Stimulated activated CD8-positive, alpha-beta memory T cell treated with anti-CD3 and anti-CD28 coated beads, Interleukin-12 subunit alpha, Interleukin-12 subunit beta, amount 100 ng/mL, for 4 hours (primary cell): ENCODE measurements at places on chromosomes 5 and 9.

DNA sequence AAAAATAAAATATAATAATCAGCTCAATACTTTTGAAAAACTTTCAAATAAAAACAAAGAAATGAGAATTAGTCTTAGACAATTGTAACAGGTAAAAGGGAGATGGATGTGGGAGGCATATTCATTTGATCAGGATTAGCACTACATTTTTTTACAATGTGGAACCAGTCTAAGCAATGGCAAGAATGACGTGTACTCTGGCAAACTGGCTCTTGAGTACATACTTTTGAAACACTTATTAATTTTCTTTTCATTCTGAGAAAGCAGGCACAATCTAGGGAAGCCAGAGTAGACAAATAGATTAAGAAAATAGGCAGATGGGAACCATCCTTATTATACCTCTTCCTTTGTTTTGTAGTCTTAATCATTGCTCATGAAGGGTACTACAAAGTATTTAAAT, 79.7 kb downstream of the MEF2C start:
- DNase-seq: no peak

DNA sequence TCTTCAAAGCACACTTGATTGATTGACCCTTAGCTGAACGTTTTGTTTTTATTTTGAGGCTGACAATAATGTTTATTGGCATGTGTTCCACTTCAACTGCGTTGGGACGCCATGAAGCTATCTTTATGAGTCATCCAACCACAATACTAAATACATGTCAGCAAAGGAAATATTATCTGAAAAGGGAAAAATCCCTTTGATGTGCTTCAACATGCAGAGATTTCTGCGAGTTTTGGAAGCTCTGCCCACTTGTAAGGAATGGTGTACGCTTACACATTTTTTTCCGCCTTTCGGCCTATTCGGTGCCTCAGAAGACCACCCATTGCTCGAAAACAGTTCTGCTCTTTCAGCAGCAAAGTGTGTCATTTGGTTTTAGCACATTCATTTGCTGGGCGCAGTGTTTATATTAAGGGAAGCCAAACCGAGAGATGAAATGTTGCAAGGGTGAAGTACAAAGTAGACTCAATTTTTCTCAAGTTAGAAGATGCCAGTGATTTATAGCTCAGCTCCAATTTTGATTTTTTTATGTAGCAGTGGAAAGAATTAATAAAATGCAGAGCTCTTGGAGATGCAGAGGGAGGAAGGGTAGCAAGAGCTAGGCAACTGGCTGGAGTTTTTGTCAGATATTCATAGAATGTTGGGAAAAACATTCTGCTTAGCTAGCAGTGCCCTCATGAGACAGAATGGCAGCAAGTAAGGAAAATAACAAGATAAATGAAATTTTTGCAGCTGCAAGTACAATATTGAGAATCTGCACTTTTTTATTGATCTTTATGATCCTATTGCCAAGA, 68.9 kb downstream of the PRDM6 start:
- DNase-seq: no peak

DNA sequence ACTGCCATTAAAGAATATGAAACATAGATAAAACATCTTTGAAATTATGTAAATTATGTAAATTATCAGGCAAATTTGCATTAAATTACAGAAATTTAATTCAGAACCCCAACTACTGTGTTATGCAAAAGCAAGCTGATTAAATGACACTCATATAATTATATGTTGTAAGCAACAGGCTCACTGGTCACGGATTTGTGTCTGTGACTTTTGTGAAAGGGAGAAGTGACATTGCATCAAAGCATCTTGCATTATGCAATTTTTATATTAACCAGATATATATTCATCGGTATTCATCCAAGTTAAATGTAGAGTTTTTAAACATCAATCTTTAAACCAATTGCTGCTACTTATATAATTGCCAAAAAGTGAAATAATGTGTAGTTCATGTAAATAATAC, 13.0 kb upstream of the GLIPR2 start:
- no peak for DNase-seq

GRCh38 chr5:167575330-167575729, 716.1 kb upstream of the WWC1 start:
- DNase-seq: no peak

DNA sequence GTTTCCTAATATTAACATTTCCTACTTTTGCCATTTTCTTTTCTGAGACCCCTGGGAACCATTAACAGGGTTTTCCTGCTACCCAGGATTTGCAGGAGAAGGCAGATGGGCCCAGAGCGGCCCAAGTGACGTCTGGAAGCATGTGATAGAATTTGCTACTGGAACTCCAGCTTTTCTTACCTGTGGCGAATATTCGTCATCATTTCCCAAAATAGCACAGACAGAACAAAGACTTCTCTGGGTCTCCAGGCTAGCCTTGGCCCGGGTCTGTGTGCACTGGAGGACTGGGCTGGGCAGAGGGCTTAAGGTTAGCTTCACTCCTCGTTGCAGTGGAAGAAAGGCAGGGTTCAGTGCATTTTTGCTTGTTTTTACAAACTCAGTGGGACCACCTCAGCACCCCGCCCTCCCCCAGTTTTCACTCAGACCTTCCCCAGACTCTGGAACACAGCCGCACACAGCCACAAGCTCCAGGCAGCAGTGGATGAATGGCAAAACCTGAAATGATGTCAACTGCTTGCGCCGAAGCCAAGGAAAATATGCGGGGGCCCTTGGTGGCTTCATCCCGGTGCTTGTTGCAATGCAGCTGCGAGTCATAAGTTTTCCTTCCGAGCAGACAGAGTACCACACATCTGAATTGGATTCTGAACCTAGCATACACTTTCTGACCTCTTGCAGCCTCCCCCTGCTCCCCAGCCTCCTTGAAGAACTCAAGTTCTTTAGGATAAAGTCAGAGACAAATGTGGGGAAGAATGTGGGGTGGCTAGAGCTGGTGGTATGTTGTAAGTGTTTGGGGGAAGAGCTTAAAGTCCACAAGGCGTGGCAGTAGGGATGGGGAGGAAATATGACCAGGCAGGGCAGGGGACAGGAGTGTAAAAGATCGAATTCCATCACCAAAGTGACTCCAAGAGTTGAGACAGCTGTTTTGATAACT, 586.0 kb downstream of the CCDC171 start:
- no peak for DNase-seq

GRCh38 chr5:23613566-23613965, 106.2 kb downstream of the PRDM9 start:
- DNase-seq: no peak

- DNase-seq: no peak
Measured at GRCh38 chr5:126137891-126138280, 285.3 kb upstream of the GRAMD2B start.

GRCh38 chr9:93057042-93057702, 1.3 kb upstream of the SUSD3 start:
- no peak for DNase-seq

- no peak for DNase-seq
Measured at GRCh38 chr9:131584858-131585257, 39.5 kb downstream of the PRRT1B start.

- no peak for DNase-seq
Measured at GRCh38 chr5:55885359-55885758, 34.2 kb downstream of the IL31RA start.

DNA sequence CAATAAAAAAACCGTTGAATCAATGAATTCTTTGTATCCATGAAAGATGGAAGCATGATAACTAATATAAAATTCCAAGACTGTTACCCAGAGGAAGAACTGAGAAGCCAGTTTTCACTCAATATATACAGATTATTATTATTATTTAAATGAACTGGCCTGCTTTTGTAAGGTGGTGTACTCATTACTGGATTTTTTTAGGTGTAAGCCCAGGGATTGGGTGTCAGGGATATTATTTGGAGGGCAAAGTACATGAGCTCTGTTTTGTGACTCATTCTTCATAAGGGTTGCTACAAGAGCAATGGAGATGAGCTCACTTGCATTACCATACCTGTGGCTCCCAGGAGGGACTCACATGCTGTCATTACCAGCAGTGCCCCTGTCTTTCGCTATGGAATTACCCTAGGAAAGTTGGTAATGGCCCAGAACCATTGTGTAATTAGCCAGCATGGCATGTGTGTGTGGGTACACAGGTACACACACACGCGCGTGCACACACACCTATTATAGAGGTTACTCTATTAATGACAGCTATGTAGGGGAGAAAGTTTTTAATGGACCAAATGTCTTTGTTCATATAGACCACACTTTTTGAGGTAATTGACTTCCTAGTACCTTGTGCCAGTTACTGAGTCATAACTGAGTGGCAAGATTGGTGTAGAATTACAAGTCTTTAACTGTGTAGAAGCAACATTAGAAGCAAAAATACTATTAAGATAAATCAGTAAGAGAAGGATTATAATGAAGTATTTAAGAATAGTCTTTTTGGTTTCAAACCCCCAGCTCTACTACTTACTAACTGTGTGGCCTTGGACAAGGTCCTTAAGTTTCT, 143.4 kb downstream of the GDNF start:
- no peak for DNase-seq

- no peak for DNase-seq
Measured at GRCh38 chr9:20997503-20998076, 33.9 kb downstream of the HACD4 start.

- no peak for DNase-seq
Measured at GRCh38 chr5:18394443-18394804, 760.2 kb downstream of the TAF11L14 start.

DNA sequence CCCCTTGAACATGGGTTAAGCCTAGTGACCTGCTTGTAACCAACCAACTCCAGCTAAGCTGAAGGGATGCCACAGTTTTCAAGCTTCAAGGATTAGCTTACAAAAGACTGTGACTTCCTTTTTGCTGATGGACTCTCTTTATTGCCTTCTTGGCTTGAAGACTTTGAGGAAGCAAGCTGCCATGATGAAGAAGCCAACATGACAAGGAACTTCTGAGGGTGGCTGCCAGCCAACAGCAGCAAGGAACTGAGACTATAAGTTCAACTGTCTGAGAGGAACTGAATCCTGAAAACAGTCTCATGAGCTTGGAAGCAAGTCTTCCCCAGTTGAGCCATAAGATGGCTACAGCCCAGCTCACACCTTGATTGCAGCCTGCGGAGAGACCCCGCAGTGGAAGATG, 116.1 kb upstream of the TAF11L2 start:
- no peak for DNase-seq

DNA sequence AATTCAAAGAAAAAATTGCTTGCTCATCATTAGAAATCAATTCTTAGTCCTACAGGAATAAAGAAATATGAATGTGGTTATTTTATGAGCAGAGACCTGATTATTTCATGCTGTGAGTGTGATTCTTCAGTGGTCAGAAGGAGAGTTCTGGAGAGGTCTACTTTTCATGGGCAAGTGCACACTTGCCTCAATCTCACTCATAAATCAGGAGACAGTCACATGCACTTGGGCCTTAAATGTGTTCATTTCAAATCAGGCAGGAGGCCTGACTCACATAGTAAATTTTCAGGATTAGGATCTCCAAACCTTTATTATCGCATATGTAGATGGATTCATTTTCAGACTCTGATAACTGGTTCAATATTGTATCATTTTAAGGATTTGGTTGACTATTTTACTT, 323.2 kb upstream of the CCNH start:
- no peak for DNase-seq

GRCh38 chr9:23120630-23121029, 674.0 kb downstream of the DMRTA1 start:
- no peak for DNase-seq

- no peak for DNase-seq
Measured at GRCh38 chr5:104904561-104904960, 1342.0 kb upstream of the NUDT12 start.

- no peak for DNase-seq
Measured at GRCh38 chr9:118100529-118101419, 396.6 kb downstream of the TLR4 start.

DNA sequence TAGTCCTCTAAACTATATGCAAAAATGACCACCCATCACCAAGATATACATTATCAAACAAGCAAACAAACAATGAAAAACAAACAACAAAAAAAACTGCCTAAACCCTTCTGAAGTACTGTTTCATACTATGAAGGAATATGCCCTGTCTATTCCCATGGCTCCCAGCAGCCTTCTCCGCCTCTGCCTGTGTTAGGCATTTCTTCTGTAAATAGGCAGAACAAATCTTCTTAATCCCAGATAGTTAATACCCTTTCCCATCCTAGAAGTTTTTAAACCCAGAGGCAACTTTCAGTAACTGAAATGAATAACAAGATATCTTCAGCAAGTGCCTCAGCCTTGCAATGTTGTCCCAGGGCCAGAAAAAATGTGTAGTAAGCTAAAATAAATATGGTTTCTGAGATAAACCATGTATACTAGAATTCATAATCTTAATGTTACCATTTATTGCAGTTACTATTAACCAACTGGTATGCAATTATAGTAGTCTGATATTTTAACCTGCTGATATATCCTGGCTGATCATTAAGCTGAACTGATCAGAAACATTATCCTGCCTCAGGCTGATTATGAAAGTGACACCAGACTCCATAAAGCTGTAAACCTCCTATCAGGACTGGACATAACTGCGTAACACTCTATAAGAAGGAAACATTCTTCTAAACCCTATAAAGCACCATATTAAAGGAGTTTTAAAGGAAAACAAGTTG, 68.5 kb downstream of the ANKRD31 start:
- DNase-seq: no peak

DNA sequence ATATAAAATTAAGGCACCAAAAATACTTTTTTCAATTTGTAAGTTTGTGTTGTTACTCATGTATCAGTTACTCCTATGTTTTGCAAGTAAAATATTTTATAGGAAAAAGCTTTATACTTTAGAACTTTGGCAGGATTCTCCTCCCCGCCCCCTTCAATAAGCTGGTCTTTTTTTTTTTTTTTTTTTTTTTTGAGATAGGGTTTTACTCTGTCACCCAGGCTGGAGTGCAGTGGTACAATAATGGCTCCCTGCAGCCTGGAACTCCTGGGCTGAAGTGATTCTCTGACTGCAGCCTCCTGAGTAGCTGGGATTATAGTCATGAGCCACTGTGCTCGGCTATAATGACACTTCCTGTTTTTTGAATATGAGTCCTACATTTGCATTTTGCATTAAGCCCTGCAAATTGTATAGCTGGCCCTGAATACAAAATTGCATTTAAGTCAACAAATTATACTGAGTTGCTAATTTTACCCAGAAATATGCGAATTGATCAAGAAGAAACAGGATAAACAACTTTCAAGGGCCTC, 192.9 kb downstream of the PIK3R1 start:
- DNase-seq: no peak
